ENCODE measurements at places on chromosomes 4 and X.

DNA sequence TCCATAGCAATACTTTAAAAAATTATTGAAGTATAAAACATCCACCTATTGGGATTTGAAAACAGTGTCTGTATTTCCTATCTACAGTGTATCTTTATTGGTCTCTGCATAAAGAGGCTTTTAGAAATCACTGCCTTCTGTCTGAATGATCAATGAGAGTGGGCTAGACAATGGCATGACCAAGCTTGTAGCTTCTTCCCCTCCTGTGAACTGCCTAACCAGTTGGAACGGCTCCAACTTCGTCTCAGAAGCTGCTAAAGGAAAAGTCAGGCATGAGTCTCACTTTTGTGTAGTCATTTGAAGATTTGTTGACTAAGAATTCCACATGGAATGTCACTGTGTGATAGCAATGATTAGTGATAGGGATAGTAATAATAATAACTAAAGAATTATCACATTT lies 64.2 kb downstream of the INTS12 start:
- peak; percentile 9 for DNase-seq

- no peak for DNase-seq
These were observed 9.2 kb downstream of the PDE6B start for GRCh38 chr4:634599-634985.

GRCh38 chrX:71669492-71669891 lies 2.1 kb downstream of the LOC101059915 start:
- no peak for DNase-seq

GRCh38 chr4:962231-963208 lies 10.8 kb downstream of the DGKQ start:
- no peak for DNase-seq

GRCh38 chr4:26171941-26172340 lies 148.9 kb upstream of the RBPJ start:
- peak; percentile 88 for DNase-seq

DNA sequence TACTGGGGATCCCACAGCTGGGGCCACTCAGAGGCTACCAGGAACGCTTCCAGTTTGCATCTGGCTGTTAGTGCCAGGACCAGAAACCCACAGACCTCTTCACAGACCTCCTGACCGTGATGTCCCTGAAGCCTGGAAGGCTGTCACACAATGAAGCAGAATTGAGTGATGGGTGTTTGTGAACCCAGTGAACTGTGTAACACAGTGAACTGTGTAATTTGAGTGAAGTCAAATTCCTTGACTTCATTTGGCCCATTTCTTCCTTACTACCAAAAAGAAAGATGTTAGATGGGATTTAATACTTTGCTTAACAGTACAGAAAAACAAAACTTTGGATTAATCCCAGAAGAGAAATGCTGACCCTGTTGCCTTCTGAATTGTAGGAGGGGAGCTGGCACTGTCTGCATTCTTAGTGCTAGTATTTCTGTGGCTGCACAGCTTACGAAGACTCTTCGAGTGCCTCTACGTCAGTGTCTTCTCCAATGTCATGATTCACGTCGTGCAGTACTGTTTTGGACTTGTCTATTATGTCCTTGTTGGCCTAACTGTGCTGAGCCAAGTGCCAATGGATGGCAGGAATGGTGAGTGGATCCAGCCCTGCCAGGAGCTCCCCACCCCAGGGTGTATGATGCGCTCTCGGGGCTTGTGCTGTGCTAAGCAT lies 17.8 kb downstream of the SRD5A3 start:
- peak; percentile 32 for DNase-seq

- DNase-seq: no peak
These were observed 66.0 kb downstream of the GLRB start for GRCh38 chr4:157141976-157142375.

DNA sequence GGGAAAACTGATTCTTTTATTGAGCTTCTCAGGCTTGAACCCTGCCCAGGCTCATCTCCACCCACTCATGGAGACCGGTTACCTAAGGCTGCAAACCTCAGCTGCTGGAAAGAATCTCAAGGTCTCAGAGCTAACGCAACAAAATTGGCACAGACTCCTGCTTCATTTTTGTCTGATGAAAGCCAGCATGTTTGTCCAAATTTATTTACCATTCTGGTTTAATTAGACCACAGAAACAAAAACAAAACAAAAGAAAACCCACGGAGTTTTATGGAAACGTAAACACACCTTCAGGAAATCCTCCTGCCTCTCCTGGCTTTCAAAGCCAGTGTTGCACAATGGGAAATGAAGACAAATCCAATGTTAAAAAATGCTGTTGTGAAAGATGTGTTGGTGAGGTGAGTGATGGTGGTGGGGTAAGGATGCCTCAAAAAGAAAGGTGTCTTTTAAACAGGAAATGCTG lies 56.4 kb upstream of the PDLIM3 start:
- peak; percentile 42 for DNase-seq

- DNase-seq: no peak
These were observed 94.4 kb upstream of the ADRA2C start for GRCh38 chr4:3671571-3672464.

DNA sequence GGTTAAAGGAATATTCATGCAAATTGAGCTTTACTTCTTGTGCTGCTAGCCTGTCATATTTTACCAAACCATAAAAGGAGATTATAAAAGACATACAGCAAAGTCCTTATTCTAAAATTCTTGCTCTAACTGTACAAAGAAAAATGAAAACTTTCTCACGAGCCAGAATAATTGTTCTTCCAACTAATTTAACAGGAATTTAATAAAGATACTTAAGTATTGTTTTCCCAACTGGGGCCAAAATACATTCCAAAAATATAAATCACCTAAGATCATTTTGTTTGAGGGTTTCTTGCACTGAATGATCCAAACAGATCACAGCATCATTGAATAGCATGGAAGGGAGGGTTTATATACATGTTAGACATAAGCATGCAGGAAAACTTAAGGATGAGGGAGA lies 127.1 kb upstream of the PCDH18 start:
- DNase-seq: peak; percentile 63

DNA sequence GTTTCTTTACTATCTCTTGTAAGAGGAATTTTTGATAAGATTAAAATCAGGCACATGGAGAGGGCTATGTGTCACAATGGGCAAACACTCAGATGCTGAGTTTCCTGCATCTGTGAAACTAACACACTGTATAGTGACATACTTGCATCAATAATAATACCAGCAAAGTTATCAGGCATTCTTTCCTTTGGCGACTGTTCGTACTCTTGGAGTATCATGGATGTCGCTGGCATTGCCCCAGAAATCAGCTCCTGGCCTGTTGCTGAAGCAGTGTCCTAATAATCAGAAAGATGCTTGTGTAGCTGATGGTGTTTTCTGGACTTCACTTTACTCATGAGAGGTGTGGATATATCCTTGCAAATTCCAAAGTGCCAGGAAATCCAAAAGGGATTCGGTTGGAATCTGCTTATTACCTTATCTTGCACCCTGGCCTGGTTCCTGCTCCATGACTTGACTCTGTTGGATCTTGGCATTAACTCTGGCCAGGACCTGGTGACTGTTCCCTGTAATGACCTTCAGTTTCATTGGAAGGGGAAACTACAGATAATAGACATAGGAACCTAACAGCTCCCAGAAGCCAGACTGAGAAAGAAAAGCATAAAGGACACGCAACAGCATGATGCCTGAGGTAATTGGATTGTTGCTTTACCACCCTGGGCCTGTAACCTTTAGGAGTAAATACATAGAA lies 762.5 kb upstream of the GRIA3 start:
- DNase-seq: no peak

DNA sequence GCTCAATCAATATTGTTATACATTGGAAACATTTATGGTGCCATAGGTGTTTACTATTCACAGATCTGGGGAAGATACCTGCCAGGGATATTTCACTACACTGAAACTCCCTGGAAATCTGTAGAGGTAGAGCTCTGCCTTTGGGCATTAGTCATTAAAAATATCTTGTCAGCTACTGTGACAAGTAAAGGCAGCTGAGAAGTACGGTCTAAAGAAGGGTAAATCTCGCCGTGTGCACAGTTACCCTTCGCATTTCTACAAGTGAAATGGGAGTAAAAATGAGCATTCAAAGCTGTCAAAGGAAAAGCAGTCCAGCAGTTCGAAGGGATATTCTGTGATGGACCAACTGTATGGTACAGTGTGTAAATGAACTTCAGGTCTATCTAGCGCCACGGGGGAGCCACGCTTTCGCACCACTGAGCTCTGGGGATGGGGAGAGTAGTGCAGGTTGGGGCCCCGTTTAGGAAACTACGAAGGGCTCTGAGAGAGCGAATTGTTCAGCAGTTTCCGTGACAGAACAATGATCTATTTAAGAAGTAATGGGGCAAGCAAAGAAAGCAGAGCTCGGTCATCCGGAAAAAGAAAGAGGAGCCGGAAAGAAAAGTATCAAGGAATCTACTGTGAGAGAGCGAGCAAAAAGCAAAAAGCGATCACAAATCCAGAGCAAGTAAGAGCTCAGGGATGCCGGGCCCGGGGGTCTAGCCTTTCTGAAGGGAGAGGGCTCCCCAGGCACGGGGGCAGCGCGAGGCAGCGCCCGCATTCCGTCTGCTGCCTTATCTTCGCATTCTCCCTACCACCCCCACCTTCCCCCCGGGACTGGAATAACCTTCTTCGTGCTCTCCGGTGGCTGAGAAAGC lies 646 bp downstream of the TIGD4 start:
- peak; percentile 8 for DNase-seq

- DNase-seq: peak; percentile 85
These were observed 2.1 kb downstream of the PLCXD1 start for GRCh38 chrX:283115-283845.

DNA sequence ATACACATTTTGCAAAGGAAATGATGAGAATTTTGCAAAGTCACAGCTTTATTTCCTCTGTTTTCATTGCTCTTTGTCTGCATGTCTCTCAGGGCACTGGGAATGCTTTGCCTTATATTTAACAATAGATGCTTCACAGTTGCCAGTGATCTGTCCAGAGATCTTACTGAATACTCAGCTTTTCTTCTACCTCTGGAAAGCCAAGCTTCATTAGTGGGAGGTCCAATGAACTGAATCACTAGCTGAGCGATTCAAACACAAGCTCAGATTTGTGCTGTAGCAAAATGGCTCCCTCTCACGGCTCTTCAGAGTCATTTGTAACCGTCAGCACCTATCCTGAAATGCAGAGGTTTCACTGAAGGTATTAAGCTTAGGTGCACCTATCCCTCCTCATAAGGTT lies 138.9 kb downstream of the DCLK2 start:
- peak; percentile 85 for DNase-seq

GRCh38 chr4:16783119-16783518 lies 115.3 kb downstream of the LDB2 start:
- no peak for DNase-seq

- DNase-seq: no peak
These were observed 41.2 kb upstream of the CLDN34 start for GRCh38 chrX:9926002-9926401.

GRCh38 chr4:119679251-119679650 lies 50.6 kb upstream of the PDE5A start:
- DNase-seq: peak; percentile 10

GRCh38 chr4:105283501-105283900 lies 136.8 kb downstream of the TET2 start:
- peak; percentile 12 for DNase-seq

GRCh38 chr4:89316211-89316610 lies 8.6 kb upstream of the GPRIN3 start:
- peak; percentile 25 for DNase-seq

Measured in fibroblast of mammary gland (primary cell).